ENCODE measurements at places on chromosomes 16 and 17. TPM values are rescaled to one million over a fixed set of nuclear protein-coding genes. Genes with fewer than 3 reads are reported as not detected.

The UMOD gene
- not detected for total RNA-seq

The TM4SF5 gene
- total RNA-seq: not detected

DNA sequence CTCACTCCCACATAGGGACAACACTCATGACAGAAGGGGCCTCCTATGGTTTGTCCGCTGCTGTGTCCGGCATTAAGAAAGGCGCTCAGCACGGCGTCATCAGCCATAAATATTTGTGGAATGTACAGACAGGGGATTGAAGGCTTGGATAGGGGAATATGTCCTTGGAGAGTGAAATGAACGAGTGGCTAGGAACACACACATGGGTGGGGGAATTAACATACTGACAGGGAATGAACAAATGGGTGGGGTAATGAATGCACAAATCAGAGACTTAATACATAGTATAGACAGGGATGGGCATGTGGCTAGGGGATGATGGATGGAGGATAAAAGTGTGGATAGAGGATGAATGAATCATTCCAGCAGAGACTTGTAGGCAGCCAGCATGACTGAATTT is 154.0 kb upstream of the HSBP1 start:
- no peak overlapping the region for H3K4me3 ChIP-seq
- no peak for DNase-seq
- H3K4me1 ChIP-seq: peaks cover 12% of the 10 kb centered on the region
- H3K27me3 ChIP-seq: no peaks in the 10 kb centered on the region
- no peaks in the 10 kb centered on the region for H3K36me3 ChIP-seq

- DNase-seq: no peak
- H3K27me3 ChIP-seq: no peaks in the 10 kb centered on the region
- no peak overlapping the region for H3K27ac ChIP-seq
- H3K4me1 ChIP-seq: peaks cover 17% of the 10 kb centered on the region
- H3K4me3 ChIP-seq: no peak overlapping the region
Measured at GRCh38 chr17:36608280-36608679, 6.9 kb downstream of the MRM1 start.

DNA sequence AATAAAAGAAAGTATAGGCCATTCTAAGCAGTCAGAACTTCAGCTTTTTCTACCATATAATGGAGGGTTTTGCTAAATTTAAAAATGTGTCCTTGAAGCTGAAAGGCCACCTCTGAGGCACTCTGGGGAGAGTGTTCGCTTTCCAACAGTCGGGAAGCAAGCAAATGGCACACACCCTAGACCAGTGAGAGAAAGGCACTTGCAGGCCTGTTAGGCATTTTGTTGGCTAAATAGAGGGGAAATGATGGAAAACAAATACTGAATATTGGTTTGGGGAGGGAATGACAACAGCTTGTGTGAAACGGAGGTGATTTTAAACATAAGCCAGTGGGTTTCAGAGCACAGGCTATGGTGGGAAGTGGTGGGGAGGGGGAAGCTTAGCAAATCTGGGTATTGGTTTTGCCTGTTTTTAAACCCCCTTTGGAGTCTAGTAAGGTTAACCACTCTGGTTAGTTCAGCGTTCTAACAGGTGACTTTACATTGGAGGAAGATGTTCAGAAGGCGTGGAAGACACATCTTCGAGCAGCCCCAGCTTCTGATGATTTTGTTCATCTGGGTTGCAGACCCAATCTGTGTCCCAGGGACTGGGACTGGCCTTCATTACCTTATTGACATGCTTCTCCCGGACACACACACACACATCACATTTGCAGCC is 90.5 kb downstream of the PRKCA start:
- no peak for DNase-seq
- H3K27me3 ChIP-seq: no peaks in the 10 kb centered on the region
- H3K36me3 ChIP-seq: no peaks in the 10 kb centered on the region
- H3K4me3 ChIP-seq: no peak overlapping the region
- no peak overlapping the region for H3K27ac ChIP-seq

DNA sequence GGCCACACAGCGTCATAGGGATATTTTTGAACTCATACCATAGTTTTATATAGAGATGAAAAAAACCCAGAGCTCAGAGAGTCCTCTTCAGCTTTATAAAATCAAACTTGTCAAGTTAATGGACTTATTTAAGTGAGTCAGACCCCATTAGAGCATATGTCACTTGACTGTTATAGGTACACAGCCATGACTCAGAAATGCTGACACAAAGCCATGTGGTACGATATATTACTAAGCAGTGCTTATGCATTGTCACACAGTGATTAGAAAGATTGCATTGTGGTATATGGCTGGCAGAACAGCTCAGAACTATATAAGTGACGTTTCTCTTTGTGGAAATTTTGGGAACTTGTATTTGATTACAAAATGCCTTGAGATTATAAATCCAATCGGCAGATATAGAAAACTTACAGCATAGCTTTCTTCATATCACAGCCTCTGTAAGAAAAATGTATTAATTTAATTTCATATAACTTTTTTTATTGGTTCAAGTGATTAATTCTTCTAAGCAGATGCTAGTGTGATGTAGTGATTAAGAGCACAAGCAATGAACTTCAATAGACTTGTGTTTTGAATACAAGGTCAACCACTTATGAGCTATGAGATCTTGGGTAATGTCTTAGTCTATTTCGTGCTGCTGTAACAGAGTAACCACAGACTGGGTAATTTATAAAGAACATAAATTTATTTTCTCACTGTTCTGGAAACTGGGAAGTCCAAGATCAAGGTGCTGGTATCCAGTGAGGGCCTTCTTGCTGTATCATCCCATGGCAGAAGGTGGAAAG is 25.8 kb upstream of the GINS3 start:
- no peaks in the 10 kb centered on the region for H3K4me1 ChIP-seq
- H3K4me3 ChIP-seq: no peak overlapping the region
- no peak overlapping the region for H3K27ac ChIP-seq
- no peak for DNase-seq
- no peaks in the 10 kb centered on the region for H3K36me3 ChIP-seq

DNA sequence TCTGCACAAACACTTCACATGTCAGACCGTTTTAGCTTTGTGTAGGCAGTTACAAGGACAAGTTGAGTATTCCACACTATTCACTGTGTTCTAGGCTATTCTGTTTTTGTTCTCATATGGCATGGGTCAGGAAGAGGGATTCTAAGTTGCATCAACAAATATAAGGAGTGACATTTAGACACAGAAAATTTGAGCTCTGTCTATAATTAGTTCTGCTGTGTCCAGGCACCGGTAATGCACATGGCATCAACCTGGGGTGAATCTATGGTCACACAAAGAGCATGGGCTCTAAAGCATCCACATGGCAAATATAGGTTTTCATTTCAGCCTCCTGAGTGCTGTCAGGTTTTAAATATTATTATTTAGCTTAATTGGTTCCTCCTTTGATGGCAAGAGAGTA is 130.4 kb upstream of the PMFBP1 start:
- no peak for DNase-seq
- no peak overlapping the region for H3K27ac ChIP-seq
- H3K36me3 ChIP-seq: no peaks in the 10 kb centered on the region
- H3K4me1 ChIP-seq: no peaks in the 10 kb centered on the region

- no peaks in the 10 kb centered on the region for H3K27me3 ChIP-seq
- H3K4me3 ChIP-seq: no peak overlapping the region
Measured at GRCh38 chr17:76640550-76641380, 2.8 kb downstream of the ST6GALNAC1 start.

- no peaks in the 10 kb centered on the region for H3K27me3 ChIP-seq
- no peaks in the 10 kb centered on the region for H3K36me3 ChIP-seq
- H3K27ac ChIP-seq: no peak overlapping the region
- H3K4me1 ChIP-seq: no peaks in the 10 kb centered on the region
Measured at GRCh38 chr16:58960484-58960883, 226.4 kb upstream of the GOT2 start.

DNA sequence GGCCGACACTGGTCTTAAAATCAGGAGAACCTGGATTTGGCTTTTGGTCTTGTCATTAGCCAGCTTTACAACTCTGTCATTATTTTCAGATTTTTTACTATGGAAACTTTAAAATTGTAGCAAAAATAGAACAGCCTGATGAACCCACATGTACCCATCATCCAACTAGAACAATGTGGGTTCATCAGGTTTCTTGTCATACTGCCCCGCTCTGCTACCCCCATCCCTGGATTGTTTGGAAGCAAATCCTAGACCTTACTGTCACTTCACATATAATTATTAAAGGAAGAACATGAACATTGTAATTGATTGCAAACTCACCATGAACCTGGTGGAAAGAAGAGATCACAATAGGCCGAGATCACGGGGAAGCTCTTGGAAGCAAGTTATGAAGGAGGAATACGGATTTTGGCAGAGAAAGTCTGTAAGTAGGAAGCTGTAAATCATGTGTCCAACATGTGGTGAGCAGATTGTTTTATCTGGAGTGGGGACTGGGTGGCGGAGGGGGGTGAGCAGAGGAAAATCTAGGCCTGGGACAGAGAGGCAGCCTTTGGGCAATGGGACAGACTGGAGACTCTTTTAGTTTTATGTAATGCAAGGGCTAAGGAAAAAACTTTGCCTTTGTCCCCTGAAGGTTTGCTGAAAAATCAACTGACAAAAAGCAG is 67.0 kb downstream of the PITPNC1 start:
- no peak overlapping the region for H3K4me3 ChIP-seq
- DNase-seq: no peak
- no peaks in the 10 kb centered on the region for H3K27me3 ChIP-seq
- H3K36me3 ChIP-seq: no peaks in the 10 kb centered on the region

DNA sequence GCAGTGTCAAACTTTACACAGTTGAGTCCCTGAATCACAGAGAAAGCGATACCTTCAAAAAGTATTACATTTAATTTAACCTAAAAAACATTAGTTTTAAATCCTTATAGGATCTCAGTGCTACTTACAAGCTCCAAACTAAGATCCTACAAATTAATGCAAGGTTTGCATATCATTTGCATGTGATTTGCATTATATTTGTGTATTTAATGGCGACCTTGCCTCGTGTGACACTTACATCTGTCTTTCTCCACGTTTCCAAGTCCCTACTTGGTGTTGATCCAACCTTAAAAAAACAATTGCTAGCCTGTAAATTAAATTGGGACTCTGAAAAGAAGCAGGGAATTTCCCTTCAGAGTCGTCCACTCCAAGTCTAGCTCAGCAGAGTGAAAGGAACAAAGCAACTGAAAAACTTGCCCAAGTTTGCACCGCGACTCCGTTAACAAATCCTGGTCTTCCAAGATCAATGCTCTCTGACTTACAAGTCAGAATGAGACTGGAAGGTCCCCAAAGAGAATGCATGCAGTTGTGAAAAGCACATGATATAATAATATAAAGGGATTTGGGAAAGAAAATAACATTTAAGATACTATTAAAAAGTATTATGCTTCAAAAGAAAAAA is 739 bp upstream of the FAM117A start:
- no peak overlapping the region for H3K27ac ChIP-seq
- H3K27me3 ChIP-seq: no peaks in the 10 kb centered on the region
- H3K36me3 ChIP-seq: no peaks in the 10 kb centered on the region
- peak; percentile 31 for DNase-seq

- no peaks in the 10 kb centered on the region for H3K36me3 ChIP-seq
- H3K27ac ChIP-seq: no peak overlapping the region
- H3K4me1 ChIP-seq: peaks cover 71% of the 10 kb centered on the region
Measured at GRCh38 chr16:8963010-8963820, 491 bp downstream of the USP7 start.

GRCh38 chr17:17732444-17732843 is 51.2 kb downstream of the RAI1 start:
- no peak overlapping the region for H3K27ac ChIP-seq
- H3K36me3 ChIP-seq: no peaks in the 10 kb centered on the region

DNA sequence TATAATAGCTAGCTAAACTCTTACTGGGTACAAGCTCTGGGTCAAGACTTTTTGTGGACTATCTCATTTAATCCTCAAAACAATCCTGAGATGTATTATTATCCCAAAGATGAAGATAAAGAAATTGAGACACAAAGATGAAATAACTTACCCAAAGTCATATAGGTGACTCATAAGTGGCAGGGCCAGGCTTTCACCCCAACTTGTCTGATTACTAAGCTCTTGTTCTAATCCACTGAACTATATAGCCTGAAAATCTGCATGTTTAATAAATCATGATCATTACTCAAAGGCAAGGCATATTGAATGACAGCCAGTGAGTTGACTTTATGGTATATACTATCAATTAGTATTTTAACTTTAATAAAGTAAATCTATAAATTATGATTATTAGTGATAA is 77.4 kb downstream of the SKAP1 start:
- no peak overlapping the region for H3K27ac ChIP-seq
- DNase-seq: no peak
- H3K4me1 ChIP-seq: no peaks in the 10 kb centered on the region
- no peaks in the 10 kb centered on the region for H3K36me3 ChIP-seq
- no peak overlapping the region for H3K4me3 ChIP-seq

- H3K27ac ChIP-seq: peak overlapping the region; percentile 67
- H3K4me3 ChIP-seq: no peak overlapping the region
- no peaks in the 10 kb centered on the region for H3K36me3 ChIP-seq
- H3K27me3 ChIP-seq: no peaks in the 10 kb centered on the region
- no peaks in the 10 kb centered on the region for H3K4me1 ChIP-seq
Measured at GRCh38 chr17:2172077-2172851, 117.4 kb downstream of the HIC1 start.

GRCh38 chr17:48818361-48818841 is 1.4 kb upstream of the TTLL6 start:
- H3K4me1 ChIP-seq: peaks cover 28% of the 10 kb centered on the region
- no peaks in the 10 kb centered on the region for H3K36me3 ChIP-seq
- H3K4me3 ChIP-seq: peak overlapping the region; percentile 86
- peak overlapping the region; percentile 94 for H3K27ac ChIP-seq
- DNase-seq: peak; percentile 91
- peaks cover 11% of the 10 kb centered on the region for H3K27me3 ChIP-seq

DNA sequence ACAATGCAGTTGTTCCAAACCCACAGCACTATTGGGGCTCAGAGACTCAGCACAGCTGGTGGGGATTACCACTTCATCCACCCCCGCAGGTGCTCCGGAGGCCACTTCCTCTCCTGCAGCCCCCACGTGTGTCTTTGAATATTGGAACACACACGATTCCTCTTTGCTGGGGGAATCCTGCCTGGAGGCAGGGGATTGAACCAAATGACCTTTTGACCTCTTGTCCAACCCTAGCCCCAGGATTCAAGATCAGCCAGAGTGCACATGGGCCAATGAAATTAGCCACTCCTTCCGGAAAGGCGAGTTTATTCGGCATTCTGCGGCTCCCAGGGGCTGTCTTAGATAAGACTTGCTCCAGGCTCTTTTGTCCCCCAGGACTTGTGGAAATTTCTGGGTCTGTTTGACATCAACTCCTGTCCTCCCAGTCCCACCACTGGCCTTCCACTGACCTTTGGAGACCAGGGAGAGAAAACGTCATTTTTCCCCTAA is 350.2 kb downstream of the FOXL1 start:
- H3K27me3 ChIP-seq: no peaks in the 10 kb centered on the region
- no peaks in the 10 kb centered on the region for H3K36me3 ChIP-seq
- no peak overlapping the region for H3K27ac ChIP-seq
- peaks cover 7% of the 10 kb centered on the region for H3K4me1 ChIP-seq
- no peak for DNase-seq

- peaks cover 12% of the 10 kb centered on the region for H3K4me1 ChIP-seq
- no peak for DNase-seq
- H3K27me3 ChIP-seq: no peaks in the 10 kb centered on the region
- H3K27ac ChIP-seq: no peak overlapping the region
Measured at GRCh38 chr17:65712383-65713267, 151.2 kb upstream of the AXIN2 start.

Measured in GM23338 (cell line).